Pancreas (tissue), 10 donors: ENCODE measurements at places on chromosomes 11 and 22. TPM values are rescaled to one million over a fixed set of nuclear protein-coding genes. Genes with fewer than 3 reads are reported as not detected.

- peaks cover 4% of the 10 kb centered on the region for H3K4me1 ChIP-seq
- H3K27ac ChIP-seq: no peak overlapping the region
- H3K4me3 ChIP-seq: no peak overlapping the region
- H3K36me3 ChIP-seq: no peaks in the 10 kb centered on the region
- H3K27me3 ChIP-seq: no peaks in the 10 kb centered on the region
- no peak for DNase-seq
These were observed 41.2 kb upstream of the POLD3 start for GRCh38 chr11:74550991-74551753.

DNA sequence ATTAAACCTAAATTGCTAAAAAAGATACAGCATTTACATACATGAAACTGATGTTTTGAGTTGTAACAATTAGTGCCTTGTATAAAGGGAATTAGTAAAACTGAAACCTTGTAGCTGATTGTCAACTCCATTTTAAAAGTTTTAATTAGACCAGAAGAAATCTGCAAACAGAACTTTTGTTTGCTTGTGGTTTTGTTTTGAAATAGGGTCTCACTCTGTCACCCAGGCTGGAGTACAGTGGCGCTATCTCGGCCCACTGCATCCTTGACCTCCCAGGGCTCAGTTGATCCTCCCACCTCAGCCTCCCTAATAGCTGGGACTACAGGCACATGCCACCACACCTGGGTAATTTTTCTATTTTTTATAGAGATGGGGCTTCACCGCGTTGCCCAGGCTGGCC lies 86.5 kb upstream of the SLC6A5 start:
- H3K27me3 ChIP-seq: no peaks in the 10 kb centered on the region
- no peak overlapping the region for H3K27ac ChIP-seq
- no peaks in the 10 kb centered on the region for H3K36me3 ChIP-seq
- H3K4me3 ChIP-seq: no peak overlapping the region
- no peak for DNase-seq

GRCh38 chr11:118263112-118263511 lies 985 bp downstream of the MPZL2 start:
- peaks cover 17% of the 10 kb centered on the region for H3K4me1 ChIP-seq
- H3K36me3 ChIP-seq: no peaks in the 10 kb centered on the region
- no peaks in the 10 kb centered on the region for H3K27me3 ChIP-seq
- H3K27ac ChIP-seq: peak overlapping the region; percentile 56
- no peak for DNase-seq

The TMEM191B gene
- total RNA-seq: 0.69 TPM

The LDHAL6A gene
- not detected for total RNA-seq

GRCh38 chr11:100672498-100673033 lies 14.5 kb upstream of the ARHGAP42 start:
- H3K4me1 ChIP-seq: no peaks in the 10 kb centered on the region
- H3K4me3 ChIP-seq: no peak overlapping the region
- no peak overlapping the region for H3K27ac ChIP-seq
- DNase-seq: no peak
- H3K27me3 ChIP-seq: no peaks in the 10 kb centered on the region
- H3K36me3 ChIP-seq: no peaks in the 10 kb centered on the region

The ASPHD2 gene
- 0.75 TPM for total RNA-seq

GRCh38 chr11:17921659-17922415 lies 91.0 kb downstream of the SERGEF start:
- H3K27me3 ChIP-seq: no peaks in the 10 kb centered on the region
- H3K4me1 ChIP-seq: no peaks in the 10 kb centered on the region
- no peaks in the 10 kb centered on the region for H3K36me3 ChIP-seq
- DNase-seq: no peak

DNA sequence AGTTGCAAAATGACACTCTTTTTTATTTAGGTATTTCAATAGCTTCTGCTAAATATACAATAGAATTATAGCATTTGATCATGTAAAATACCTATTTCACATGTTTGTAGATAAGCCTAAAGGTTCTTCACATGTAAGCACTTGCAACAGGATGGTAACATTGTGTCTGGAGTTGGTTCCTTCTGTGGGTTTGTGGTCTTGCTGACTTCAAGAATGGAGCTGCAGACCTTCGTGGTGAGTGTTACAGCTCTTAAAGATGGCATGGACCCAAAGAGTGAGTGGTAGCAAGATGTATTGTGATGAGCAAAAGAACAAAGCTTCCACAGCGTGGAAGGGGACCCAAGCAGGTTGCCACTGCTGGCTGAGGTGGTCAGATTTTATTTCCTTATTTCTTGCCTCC lies 246.4 kb upstream of the PDGFD start:
- H3K27me3 ChIP-seq: no peaks in the 10 kb centered on the region
- H3K4me1 ChIP-seq: no peaks in the 10 kb centered on the region
- DNase-seq: no peak
- H3K4me3 ChIP-seq: no peak overlapping the region
- H3K36me3 ChIP-seq: no peaks in the 10 kb centered on the region

DNA sequence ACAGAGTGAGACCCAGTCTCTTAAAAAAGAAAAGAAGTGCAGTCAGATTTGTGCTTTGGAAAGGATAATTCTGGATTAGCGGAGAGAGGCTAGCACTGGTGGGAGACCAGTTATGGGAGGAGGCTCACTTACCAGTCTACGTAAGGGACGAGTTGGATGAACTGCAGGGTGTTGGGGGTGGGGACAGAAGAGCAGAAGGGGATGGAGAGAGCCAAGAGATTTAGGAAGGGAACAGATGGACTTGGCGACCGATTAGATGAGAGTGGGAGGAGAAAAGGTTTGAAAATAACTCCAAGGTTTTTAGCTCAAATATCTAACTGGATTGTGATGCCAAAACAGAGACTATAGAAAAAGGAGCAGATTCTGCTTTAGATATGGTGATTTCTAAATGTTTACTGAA lies 81.4 kb downstream of the SFI1 start:
- no peak for DNase-seq
- H3K4me3 ChIP-seq: no peak overlapping the region
- H3K27me3 ChIP-seq: no peaks in the 10 kb centered on the region
- H3K4me1 ChIP-seq: no peaks in the 10 kb centered on the region

DNA sequence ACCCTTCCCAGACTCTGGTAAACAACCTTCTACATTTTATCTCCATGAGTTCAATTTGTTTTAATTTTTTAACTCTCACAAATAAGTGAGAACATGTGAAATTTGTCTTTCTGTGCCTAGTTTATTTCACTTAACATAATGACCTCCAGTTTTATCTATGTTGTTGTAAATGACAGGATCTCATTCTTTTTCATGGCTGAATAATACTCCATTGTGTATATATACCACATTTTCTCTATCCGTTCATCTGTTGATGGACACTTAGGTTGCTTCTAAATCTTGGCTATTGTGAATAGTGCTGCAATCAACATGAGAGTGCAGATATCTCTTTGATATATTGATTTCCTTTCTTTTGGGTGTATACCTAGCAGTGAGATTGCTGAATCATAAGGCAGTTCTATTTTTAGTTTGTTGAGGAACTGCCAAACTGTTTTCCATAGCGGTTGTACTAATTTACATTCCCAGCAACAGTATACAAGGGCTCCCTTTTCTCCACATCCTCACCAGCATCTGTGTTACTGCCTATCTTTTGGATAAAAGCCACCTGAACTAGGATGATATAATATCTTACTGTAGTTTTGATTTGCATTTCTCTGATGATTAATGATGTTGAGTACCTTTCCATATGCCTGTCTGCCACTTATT lies 93.9 kb downstream of the ATG16L2 start:
- DNase-seq: no peak
- H3K27ac ChIP-seq: no peak overlapping the region
- H3K4me3 ChIP-seq: no peak overlapping the region
- no peaks in the 10 kb centered on the region for H3K36me3 ChIP-seq
- H3K27me3 ChIP-seq: no peaks in the 10 kb centered on the region

GRCh38 chr22:30348809-30349208 lies 7.9 kb downstream of the SF3A1 start:
- peaks cover 4% of the 10 kb centered on the region for H3K4me1 ChIP-seq
- no peak overlapping the region for H3K27ac ChIP-seq
- H3K27me3 ChIP-seq: no peaks in the 10 kb centered on the region
- H3K36me3 ChIP-seq: peaks cover 35% of the 10 kb centered on the region
- no peak overlapping the region for H3K4me3 ChIP-seq

DNA sequence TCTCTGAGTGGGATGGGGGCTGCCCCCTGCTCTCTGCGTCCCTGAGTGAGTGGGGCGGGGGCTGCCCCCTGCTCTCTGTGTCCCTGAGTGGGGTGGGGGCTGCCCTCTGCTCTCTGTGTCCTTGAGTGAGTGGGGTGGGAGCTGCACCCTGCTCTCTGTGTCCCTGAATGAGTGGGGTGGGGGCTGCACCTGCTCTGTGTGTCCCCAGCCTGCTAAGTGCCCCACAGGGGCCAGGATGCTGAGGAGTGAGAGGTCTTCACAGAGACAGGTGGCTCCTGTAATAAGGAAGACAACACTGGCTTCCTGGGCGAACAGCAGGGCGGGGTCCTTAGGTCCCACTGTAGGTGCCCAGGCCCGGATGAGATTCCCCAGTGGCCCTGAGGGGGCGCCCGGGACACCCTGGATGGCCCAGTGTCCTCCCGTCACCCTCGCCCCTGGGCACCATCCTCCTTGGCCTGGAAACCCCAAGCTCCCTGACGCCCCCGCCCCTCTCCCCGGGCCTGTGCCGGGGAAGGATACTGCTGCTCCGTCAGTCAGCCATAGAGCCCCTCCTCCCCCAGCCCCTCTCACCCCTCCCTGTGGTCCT lies 3.8 kb upstream of the CCDC188 start:
- no peak overlapping the region for H3K4me3 ChIP-seq
- H3K27me3 ChIP-seq: no peaks in the 10 kb centered on the region
- H3K27ac ChIP-seq: no peak overlapping the region
- DNase-seq: no peak
- H3K4me1 ChIP-seq: no peaks in the 10 kb centered on the region
- H3K36me3 ChIP-seq: no peaks in the 10 kb centered on the region

GRCh38 chr22:26579331-26579886 lies 10.5 kb downstream of the TPST2 start:
- H3K36me3 ChIP-seq: no peaks in the 10 kb centered on the region
- no peaks in the 10 kb centered on the region for H3K4me1 ChIP-seq
- DNase-seq: no peak

- H3K27ac ChIP-seq: no peak overlapping the region
- H3K4me3 ChIP-seq: no peak overlapping the region
- no peak for DNase-seq
- H3K4me1 ChIP-seq: peaks cover 8% of the 10 kb centered on the region
These were observed 2.9 kb upstream of the CTSC start for GRCh38 chr11:88340366-88340935.

GRCh38 chr22:23380230-23380573 lies 199.9 kb downstream of the IGLL1 start:
- no peak for DNase-seq
- H3K27me3 ChIP-seq: no peaks in the 10 kb centered on the region
- H3K36me3 ChIP-seq: no peaks in the 10 kb centered on the region
- H3K4me3 ChIP-seq: no peak overlapping the region

DNA sequence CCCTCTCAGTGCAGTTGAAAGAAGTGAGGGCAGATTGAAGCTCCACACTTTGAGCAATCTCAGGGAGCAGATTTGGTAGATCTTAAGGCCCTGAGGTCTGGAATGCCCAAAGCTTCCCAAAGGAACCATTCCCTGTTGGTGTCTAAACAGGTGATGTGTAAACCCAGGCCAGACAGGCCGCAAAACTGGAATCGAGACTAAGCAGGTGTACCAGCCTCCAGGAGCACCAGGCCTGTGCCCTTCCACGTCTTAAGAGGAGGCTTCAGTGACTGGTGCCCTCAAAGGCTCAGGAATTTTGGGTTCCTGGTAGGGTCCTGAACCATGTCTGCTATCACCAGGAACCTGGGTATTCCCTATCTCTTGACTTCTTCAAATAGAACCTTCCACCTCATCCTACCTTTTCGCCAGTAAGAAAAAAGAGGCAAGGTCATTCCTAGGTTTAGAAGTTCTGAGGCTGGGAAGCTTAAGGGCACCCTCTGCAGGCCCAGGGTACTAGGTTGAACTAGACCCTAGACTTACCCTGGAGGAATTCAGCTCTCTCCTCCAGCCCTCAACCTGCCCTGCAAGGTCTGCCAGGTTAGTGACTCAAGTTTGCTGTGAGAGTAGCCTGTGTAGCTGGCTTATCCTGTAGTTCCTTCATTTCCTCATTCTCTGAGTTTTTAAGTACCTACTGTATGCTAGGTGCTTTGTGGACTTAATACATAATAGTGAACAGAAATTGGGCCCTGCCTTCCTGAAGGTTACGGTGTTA lies 100.0 kb upstream of the NNMT start:
- no peak for DNase-seq
- no peaks in the 10 kb centered on the region for H3K27me3 ChIP-seq
- H3K4me1 ChIP-seq: peaks cover 25% of the 10 kb centered on the region
- no peak overlapping the region for H3K4me3 ChIP-seq

- no peaks in the 10 kb centered on the region for H3K4me1 ChIP-seq
- H3K4me3 ChIP-seq: no peak within 1 kb of the TSS
- DNase-seq: no peak
- no peak within 1 kb of the TSS for H3K27ac ChIP-seq
These were observed at the start of gene OR5M11 for GRCh38 chr11:56543157-56543556. OR5M11 (minus strand) TSS chr11:56543257; CDS start chr11:56543257, 0 bp downstream.

The CD59 gene
- 191 TPM for total RNA-seq

DNA sequence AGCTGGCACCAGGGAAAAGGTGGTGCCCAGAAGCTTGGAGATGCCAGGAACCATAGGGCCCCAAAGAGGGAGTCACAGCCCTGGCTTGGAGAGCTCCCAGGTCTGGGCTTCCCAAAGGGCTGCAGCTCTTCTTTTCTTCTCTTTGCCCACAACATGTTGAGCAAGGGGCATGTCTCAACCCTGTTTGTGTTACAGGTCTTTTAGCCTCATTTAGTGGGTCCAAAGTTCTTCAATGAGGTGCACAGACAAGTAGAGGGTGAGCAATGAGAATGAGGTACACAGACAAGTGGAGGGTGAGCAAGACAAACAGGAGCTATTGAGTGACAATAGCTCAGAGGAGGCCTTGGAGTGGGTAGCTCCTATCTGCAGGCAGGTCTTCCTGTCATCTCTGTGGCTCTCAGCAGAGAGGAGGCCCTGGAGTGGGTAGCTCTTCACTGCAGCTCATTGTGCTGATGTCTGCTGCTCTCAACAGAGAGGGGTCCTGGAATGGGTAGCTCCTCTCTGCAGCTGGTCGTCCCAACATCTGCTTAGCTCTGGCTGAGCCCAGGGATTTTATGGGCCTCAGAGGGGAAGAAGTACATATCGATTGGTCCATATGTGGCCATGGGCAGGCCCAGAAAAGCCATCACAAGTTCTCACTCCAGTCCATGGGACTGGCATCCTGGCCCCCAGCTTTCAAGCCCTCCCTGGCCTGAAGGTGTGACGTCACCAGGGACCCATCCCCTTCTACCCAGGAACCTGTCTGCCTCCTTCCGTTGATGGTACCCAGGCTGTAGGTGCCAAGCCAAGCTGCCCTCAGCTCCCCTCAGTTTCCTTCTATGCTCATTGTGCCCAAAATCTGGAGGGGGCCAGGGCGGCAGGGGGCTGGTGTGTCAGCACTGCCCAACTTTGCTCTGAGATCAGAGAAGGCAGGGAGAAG lies 34.9 kb downstream of the WBP2NL start:
- DNase-seq: no peak
- H3K27ac ChIP-seq: no peak overlapping the region
- no peak overlapping the region for H3K4me3 ChIP-seq
- H3K27me3 ChIP-seq: no peaks in the 10 kb centered on the region
